ENCODE measurements at places on chromosomes 3 and 15. TPM values are rescaled to one million over a fixed set of nuclear protein-coding genes. Genes with fewer than 3 reads are reported as not detected.

TEX55 gene
- total RNA-seq = not detected

TRAK1 gene
- 38.4 TPM for total RNA-seq

ZNF385D gene
- total RNA-seq = 13.0 TPM

THPO gene
- total RNA-seq = not detected

OXSR1 gene
- 33.2 TPM for total RNA-seq

DNA sequence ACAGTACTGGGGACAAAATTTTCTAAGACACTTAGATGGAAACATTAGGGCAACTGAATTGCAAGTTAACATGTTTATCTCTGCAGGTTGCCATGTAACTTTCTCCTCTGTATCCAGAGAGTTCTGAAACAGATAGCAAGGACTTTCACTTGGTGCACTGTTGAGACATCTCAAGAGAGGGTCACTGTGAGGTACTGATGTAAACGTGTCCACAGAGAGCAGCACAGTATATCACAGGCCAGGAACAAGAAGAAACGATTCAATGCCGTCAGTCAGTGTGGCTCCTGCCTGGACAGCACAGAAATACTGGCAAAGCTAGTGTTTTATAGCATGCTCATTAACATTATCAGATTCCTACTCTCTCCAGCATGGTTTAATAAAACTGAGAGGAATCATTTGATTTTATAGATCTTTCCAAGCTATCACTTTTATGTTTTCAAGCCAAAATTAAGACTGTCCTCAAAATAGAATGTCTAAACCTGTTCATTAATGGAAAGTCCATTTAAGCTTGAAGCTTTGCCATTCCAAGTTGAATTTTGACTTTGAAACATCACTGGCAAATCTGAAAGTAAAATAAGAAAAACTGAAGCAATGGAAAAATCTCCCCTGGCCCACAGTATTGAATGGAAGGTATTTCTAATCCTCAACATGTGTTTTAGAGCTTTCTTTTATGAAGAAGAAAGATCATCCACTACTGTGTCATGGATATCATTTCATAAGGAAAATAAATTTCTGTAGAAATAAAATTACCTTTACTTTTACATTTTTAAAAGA, 102.7 kb downstream of the IMPG2 start:
- no peak overlapping the region for H3K4me3 ChIP-seq
- H3K4me1 ChIP-seq = no peaks in the 10 kb centered on the region
- no peak overlapping the region for H3K27ac ChIP-seq
- H3K27me3 ChIP-seq = no peaks in the 10 kb centered on the region
- DNase-seq = no peak
- H3K36me3 ChIP-seq = no peaks in the 10 kb centered on the region

DNA sequence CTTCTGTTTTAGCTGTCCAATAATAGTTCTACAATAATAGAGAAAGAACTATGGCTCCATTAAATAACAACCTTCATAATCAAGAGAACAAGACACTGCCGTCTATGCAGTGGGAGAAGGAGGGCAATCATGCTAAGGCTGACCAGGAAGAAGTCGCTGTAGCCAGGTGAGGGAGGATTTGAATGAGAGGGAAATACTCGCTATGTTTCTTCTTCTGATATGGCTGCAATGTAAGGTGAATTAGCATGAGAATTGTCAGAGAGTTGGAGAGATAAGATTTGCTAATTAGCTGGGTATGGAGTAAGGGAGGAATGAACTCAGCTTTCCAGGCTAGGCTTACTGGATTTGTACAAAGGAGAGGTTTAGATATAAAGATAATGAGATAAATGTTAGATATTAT, 555.4 kb upstream of the ZNF385D start:
- no peaks in the 10 kb centered on the region for H3K4me1 ChIP-seq
- no peak overlapping the region for H3K27ac ChIP-seq
- no peak for DNase-seq
- H3K4me3 ChIP-seq = no peak overlapping the region
- no peaks in the 10 kb centered on the region for H3K27me3 ChIP-seq

DNA sequence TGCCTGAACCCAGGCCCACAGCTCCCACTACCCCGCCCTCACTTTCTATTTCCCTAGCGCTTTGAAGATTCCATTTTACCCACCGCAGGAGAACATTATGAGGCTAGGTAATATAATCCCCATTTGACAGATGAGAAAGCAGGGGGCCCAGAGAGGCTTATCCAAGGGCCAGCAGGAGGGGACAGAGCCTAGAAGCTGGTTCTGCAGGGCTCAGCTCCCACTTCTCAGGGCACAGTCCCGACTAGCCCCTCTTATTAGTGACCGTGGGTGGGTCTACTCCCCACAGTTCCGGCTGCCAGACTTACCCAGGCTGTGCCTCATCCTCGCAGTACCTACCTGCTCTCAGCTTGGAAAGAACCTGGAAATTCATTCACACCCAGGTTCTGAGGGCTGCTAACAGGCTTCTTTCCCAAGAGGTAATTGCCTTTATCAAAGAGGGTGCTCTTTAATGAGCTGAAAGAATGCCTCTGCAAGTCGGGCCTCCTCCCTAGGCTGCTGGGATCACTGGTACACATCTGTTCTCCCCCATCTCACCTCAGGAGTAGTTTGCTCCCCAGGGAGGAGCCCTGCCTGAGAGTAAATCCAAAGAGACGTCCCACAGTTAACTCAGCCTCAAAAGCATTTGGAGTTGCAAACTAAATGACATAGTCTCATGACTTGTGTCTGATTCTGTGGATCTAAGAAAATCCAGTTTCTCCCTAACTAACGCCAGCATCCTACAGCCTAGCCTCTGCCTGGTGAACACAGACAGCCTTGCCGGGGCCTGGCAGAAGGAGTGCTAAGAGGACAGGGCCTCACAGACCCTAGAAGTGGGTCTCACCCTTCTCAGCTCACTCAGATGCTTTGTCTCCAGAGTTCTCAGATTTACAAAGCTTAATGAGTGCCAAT, 125.0 kb downstream of the CHSY1 start:
- H3K4me3 ChIP-seq = peak overlapping the region; percentile 15
- DNase-seq = no peak
- no peaks in the 10 kb centered on the region for H3K36me3 ChIP-seq

DNA sequence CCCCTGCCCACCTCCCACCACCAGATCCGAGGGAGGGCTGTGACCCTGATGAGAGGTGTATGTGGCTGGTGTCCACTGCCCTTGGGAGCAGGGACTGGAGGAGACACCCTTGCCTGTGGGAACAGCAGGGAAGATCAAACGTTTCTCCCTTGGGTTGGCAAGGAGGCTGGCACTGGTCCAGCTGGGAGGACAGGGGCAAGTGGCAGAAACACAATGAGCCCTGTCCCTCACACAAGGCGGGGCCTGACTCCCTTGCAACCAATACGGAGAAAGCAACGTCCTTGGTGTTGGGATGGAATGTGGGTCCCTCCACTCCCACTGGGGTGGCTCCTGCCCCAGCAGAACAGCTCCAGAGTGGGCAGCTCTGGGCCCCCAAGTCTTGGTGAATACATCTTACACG, 5.2 kb downstream of the HYAL2 start:
- H3K27me3 ChIP-seq = no peaks in the 10 kb centered on the region
- H3K4me3 ChIP-seq = no peak overlapping the region

GRCh38 chr3:15527031-15527459, 5.5 kb upstream of the COLQ start:
- no peaks in the 10 kb centered on the region for H3K4me1 ChIP-seq
- H3K4me3 ChIP-seq = no peak overlapping the region
- DNase-seq = no peak
- H3K27me3 ChIP-seq = no peaks in the 10 kb centered on the region
- H3K36me3 ChIP-seq = no peaks in the 10 kb centered on the region

DNA sequence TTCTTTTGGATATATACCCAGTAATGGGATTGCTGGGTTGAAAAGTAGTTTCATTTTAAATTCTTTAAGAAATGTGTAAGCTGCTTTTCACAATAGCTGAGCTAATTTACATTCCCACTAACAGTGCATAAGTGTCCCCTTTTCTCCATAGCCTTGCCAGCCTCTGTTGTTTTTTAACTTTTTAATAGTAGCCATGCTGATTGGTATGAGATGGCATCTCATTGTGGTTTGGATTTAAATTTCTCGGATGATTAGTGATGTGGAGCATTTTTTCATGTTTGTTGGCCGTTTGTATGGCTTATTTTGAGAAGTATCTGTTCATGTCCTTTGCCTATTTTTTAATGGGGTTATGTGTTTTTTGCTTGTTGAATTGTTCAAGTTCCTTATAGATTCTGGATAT, 444.3 kb upstream of the ATP11B start:
- H3K4me3 ChIP-seq = no peak overlapping the region
- H3K36me3 ChIP-seq = no peaks in the 10 kb centered on the region
- H3K27me3 ChIP-seq = no peaks in the 10 kb centered on the region
- no peaks in the 10 kb centered on the region for H3K4me1 ChIP-seq
- H3K27ac ChIP-seq = no peak overlapping the region
- no peak for DNase-seq

- H3K4me3 ChIP-seq = no peak overlapping the region
- peaks cover 3% of the 10 kb centered on the region for H3K36me3 ChIP-seq
- H3K27me3 ChIP-seq = no peaks in the 10 kb centered on the region
- peaks cover 31% of the 10 kb centered on the region for H3K4me1 ChIP-seq
- peak overlapping the region; percentile 57 for H3K27ac ChIP-seq
Observed at GRCh38 chr15:78925076-78925624, 19.7 kb downstream of the CTSH start.

DNA sequence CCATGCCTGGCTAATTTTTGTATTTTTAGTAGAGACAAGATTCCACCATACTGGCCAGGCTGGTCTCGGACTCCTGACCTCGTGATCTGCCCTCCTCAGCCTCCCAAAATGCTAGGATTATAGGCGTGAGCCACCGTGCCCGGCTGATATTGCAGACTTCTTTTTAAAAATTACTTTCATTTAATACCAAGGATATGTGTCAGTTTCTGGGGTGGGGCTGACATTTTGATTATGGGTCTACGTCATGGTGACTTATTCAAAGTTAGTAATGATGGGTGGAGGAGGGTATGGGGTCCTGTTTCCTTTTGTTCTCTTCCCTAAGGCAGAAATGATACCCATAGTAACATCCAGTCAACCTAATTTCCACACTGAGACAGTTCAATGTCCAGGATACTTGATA, 34.7 kb downstream of the GBE1 start:
- H3K4me3 ChIP-seq = no peak overlapping the region
- no peaks in the 10 kb centered on the region for H3K27me3 ChIP-seq
- DNase-seq = no peak
- H3K36me3 ChIP-seq = no peaks in the 10 kb centered on the region
- no peak overlapping the region for H3K27ac ChIP-seq

DNA sequence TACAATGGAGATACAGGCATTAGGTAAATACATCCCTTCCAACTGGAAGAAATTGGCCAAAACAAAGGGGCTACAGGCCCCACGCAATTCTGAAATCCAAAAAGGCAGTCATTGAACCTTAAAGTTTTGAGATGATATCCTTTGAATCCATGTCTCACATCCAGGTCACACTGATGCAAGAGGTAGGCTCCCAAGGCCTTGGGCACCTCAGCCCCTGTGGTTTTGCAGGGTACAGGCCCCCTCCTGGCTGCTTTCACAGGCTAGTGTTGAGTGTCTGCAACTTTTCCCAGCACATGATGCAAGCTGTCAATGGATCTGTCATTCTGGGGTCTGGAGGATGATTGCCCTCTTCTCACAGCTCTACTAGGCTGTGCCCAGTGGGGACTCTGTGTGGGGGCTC, 766.7 kb downstream of the ZBBX start:
- no peaks in the 10 kb centered on the region for H3K36me3 ChIP-seq
- no peaks in the 10 kb centered on the region for H3K27me3 ChIP-seq
- no peak overlapping the region for H3K27ac ChIP-seq

GRCh38 chr3:84547971-84548970, 410.5 kb upstream of the CADM2 start:
- H3K27me3 ChIP-seq = no peaks in the 10 kb centered on the region
- H3K4me1 ChIP-seq = no peaks in the 10 kb centered on the region

DNA sequence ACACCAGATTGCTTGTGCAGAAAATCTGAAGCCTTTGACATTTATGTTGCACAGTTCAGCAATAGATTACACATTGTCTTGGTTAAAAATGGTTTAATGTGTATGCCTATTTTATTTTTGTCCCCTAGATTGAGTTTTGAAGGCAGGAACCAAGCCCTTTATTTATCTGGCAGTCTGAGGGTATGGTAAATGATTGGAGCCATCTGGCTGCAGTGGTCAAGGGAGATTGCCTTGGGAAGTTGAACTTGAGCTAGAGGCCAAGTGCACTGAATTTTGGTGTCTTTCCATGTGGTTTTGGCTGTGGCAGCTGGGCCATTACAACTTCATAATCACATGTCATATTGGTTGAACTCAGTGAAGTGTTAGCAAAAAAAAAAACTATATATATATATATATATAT, 248.7 kb upstream of the C2CD4B start:
- DNase-seq = no peak
- no peaks in the 10 kb centered on the region for H3K4me1 ChIP-seq
- H3K27me3 ChIP-seq = no peaks in the 10 kb centered on the region
- H3K36me3 ChIP-seq = no peaks in the 10 kb centered on the region
- H3K4me3 ChIP-seq = no peak overlapping the region

DNA sequence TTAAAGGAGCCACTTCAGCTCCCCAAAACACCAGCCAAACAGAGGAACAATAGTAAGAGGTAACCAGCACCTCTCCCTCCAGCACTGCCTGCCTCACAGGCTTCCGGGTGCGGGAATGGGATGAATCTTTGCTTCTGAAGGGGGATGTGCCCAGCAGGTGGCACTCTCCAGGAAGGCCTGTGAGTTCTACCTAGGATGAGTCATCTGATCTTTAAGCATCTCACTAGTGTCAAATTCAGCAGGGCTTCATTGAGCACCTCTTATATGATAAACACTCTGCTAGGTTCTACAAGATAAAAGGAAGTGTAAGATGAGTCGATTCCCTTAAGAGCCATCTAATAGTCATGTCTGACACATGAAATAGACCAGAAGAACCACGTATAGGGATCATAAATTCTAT, 237.4 kb upstream of the UMPS start:
- no peak overlapping the region for H3K27ac ChIP-seq
- no peaks in the 10 kb centered on the region for H3K36me3 ChIP-seq
- no peak overlapping the region for H3K4me3 ChIP-seq
- no peak for DNase-seq

- no peaks in the 10 kb centered on the region for H3K4me1 ChIP-seq
- no peaks in the 10 kb centered on the region for H3K27me3 ChIP-seq
- no peaks in the 10 kb centered on the region for H3K36me3 ChIP-seq
- no peak overlapping the region for H3K27ac ChIP-seq
- DNase-seq = no peak
Observed at GRCh38 chr3:155960060-155960459, 89.6 kb downstream of the GMPS start.

DNA sequence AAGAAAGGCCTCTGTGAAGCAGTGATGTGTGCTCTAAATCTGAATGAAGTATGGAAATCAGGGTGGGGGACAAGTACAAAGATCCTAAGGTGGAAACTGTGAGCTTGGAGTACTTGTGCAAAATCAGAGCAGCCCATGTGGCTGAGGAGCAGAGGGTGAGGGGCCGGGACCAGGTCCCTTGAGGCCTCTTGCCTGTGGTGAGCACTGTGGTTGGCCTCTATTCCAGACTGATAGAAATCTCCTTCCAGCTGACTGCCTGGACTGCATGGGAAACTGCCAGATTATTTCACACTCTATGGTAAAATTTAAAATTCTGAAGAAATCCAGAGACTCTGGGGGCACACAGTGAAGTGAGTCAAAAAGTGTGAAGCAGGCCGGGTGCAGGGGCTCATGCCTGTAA, 81.4 kb downstream of the TM4SF4 start:
- peaks cover 96% of the 10 kb centered on the region for H3K4me1 ChIP-seq
- H3K4me3 ChIP-seq = no peak overlapping the region
- no peaks in the 10 kb centered on the region for H3K27me3 ChIP-seq
